ENCODE measurements at places on chromosomes 4 and X. TPM values are rescaled to one million over a fixed set of nuclear protein-coding genes. Genes with fewer than 3 reads are reported as not detected.

GRCh38 chrX:48831136-48831908, 4.1 kb downstream of the PCSK1N start:
- no peak for DNase-seq

- DNase-seq: no peak
Measured at GRCh38 chrX:148658115-148658730, 157.8 kb downstream of the AFF2 start.

DNA sequence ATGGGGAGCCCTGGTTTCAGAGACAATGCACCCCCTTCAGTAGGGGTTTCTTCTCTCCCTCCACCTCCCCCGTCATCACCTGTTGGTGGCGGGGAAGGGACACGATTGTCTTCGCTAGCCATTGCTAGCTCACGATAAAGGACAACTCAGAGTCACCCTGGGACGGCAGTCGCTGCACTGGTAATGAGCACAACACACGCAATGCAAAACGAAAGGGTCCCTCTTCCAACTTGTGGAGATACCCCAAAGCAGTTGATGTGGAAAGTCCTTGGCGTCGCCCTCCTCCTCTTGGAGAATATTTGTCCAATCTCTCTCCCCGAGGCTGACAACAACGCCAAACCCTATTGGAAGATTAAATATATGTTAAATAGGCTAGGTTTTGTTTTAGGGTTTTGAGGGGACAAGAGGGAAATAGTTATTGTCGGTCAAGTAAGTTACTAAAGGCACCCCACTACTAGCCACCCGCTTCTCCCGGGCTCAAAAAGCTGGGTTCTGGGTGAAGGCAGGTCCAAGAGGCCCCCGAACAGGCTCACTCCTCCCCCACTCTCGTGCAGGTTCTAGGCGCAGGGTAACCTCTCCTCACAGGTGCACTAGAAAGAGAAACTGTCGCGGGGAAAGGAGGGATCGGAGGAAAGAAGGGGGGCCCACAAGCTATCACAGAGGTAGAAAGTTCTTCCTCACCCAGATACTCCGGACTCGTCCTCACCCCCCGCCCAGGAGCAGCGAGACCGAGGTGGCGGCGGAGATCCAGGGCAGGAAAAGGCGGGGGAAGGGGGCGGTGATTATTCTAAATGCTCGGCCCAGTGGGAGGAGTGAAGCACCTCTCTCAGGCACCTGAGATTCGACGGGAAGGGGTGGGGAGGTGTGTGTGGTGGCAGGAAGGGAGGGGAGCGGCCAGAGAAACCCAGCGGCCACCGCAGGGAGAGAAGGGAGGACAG, at the start of gene LRBA:
TSS of gene LRBA (minus strand) at position 764 of the 938 bp plus-strand sequence. CDS start at position 122, 642 bp downstream.
- DNase-seq: peak; percentile 81

GRCh38 chrX:119417842-119418241, 18.7 kb downstream of the SLC25A43 start:
- DNase-seq: no peak

DNA sequence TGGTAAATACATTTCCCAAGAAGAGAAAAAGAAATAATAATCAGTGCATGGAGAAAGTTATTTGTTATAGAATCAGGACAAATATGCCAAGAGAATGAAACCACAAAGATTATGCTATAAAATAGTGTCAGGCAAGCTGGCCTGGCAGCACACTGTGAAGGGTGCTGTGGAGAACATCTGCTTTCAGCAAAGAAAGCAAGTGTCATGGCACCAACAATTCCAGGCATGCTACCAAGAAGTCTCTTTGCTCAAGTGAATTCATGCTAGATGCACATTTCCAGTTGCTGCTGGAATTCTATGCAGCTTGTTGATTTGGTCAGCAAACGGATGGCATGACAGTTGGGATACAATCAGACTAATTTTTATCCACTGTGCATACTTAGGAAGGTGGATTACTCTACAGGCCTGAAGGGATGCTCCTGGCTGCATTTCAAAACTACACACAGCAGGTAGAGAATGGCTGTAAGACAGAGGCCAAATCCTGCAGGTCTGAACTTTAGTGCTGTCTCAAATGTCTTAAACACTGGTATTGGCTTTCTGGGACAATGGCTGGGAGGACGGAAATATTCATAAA, 154.6 kb upstream of the FAT1 start:
- no peak for DNase-seq

GCNA gene
- 0.96 TPM for total RNA-seq
